ENCODE measurements at places on chromosomes 11 and 22. TPM values are rescaled to one million over a fixed set of nuclear protein-coding genes. Genes with fewer than 3 reads are reported as not detected.

HTR3B gene
- not detected for total RNA-seq

OR5J2 gene
- not detected for total RNA-seq

ACR gene
- total RNA-seq, result not detected

PUS3 gene
- total RNA-seq, result 15.9 TPM

SAA4 gene
- 1.5 TPM for total RNA-seq

BUD13 gene
- 15.9 TPM for total RNA-seq

EIF3M gene
- total RNA-seq, result 431 TPM

FIBIN gene
- 143 TPM for total RNA-seq

CCDC88B gene
- 8.2 TPM for total RNA-seq

- no peak for ATAC-seq
Observed at GRCh38 chr11:113683481-113684046, 22.5 kb downstream of the TMPRSS5 start.

- ATAC-seq, result peak; percentile 87
Observed at GRCh38 chr22:27420817-27421361, 380.7 kb downstream of the MN1 start.

- no peak for ATAC-seq
Observed at GRCh38 chr11:74320538-74320937, 9.1 kb upstream of the P4HA3 start.

DNA sequence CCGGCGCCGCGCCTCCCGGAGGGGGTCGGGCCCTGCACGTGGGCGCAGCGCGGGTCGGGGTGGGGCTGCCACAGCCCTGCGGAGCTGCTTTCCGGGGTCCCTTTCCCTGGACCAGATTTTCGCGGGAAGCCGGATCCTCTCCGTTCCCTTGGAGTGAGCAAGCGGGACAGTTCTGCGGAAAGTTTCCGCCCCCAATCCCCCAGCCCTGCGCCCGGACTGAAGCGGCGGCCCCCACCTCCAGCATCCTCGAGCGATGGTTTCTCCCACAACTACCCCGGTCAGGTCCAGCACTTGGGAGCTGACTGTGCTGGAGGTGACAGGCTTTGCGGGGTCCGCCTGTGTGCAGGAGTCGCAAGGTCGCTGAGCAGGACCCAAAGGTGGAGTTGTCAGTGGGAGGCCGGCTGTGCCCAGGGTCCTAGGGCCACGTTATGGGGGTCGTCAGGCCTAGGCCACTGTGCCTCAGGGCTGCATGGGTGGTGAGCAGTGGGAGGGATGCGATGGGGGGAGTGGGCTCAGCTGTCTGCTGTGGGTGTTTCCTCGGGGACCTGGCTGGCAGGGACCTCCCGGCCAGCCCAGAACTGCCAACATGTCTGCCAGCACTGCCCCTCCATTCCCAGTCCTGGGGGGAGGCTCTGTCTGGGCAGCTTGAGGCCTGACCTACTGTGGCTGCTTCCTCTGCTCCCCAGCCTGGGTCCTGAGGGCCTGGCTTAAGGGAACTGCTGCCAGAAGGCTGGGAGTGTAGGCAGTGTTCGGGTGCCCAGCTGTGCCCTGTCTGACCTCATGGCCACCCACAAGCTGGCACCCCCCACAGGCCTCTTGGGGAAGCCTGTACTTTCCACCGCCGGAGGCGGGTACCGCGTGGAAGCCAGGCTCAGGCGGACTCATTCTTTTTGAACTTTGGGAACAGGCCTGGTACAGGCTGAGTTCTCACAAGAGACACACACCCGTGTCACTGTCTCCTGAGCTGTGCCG is 726 bp downstream of the ST3GAL4 start:
- ATAC-seq, result peak; percentile 1

- ATAC-seq, result peak; percentile 75
Observed at GRCh38 chr22:45271667-45272201, 13.0 kb upstream of the UPK3A start.

DNA sequence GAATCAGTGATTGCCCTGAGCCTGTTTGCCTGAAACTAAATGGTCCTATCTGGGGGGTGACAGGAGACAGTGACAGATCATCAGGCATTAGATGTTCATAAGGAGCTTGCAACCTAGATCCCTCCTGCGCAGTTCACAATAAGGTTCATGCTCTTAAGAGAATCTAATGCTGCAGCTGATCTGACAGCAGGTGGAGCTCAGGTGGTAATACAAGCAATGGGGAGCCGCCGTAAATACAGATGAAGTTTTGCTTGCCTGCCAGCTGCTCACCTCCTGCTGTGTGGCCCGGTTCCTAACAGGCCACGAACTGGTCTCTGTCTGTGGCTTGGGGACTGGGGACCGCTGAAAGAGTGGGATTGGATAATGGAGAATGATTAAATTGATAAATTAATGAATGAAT is 14.0 kb downstream of the NOX4 start:
- no peak for ATAC-seq

- ATAC-seq, result no peak
Observed at GRCh38 chr11:115104851-115105453, 399.3 kb downstream of the CADM1 start.

DNA sequence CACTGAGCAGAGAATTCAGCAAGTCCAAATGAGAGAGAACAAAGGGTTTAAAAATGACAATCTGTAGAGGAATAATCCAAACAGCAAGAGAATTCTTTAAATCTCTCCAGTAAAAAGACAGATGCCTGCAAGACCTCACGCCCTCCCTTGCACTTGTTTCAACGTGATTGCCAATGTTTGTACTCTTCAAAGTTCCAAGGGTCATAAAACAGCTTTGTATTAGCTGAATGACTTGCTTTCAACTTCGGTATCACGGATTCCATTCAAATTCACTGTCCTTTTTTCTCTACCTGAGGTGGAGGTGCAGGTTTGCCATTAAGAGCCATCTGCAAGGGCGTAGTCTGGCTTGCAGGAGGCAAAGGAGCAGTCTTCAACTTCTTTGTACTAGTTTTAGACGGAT is 41.1 kb upstream of the CHRNA10 start:
- ATAC-seq, result no peak

DNA sequence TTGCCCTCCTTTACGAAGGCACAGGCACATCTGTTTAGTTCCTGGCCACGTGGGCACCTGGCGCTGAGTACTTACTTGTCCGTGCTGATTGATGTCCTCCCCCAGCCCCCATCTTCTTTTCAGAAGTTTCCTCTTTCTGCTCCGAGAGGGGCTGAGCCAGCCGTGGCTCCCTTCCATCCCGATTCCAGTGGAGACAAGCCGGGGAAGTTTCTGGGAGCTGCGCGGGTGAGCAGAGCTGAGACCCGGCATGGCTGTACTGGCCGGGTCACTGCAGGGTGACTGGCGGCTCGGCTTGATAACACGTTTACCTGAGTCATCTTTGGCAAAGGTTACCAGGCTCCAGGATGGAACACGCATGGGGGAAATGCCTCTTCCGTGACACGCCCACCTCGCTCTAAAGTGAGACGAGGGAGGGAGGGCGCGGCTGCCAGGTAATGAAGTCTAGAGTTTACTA is 45.4 kb upstream of the ATXN10 start:
- no peak for ATAC-seq

DNA sequence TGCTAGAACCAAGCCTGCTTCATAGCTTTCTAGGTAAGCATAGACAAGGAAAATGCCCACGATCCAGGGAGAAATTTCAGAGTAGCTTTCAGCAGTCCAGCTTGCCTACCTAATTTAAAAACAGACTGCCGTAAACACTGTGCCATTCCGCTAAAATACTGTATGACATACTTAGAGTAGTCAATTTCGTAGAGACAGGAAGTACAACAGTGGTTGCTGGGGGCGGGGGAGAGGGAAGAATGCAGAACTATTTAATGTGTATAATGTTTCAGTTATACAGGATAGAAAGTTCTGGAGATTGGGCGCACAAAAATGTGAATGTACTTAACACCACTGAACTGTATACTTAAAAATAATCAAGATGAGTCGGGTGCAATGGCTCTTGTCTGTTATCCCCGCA is 56.7 kb downstream of the C11orf58 start:
- ATAC-seq, result no peak

- no peak for ATAC-seq
Observed at GRCh38 chr22:24697172-24697571, 77.3 kb downstream of the PIWIL3 start.

DNA sequence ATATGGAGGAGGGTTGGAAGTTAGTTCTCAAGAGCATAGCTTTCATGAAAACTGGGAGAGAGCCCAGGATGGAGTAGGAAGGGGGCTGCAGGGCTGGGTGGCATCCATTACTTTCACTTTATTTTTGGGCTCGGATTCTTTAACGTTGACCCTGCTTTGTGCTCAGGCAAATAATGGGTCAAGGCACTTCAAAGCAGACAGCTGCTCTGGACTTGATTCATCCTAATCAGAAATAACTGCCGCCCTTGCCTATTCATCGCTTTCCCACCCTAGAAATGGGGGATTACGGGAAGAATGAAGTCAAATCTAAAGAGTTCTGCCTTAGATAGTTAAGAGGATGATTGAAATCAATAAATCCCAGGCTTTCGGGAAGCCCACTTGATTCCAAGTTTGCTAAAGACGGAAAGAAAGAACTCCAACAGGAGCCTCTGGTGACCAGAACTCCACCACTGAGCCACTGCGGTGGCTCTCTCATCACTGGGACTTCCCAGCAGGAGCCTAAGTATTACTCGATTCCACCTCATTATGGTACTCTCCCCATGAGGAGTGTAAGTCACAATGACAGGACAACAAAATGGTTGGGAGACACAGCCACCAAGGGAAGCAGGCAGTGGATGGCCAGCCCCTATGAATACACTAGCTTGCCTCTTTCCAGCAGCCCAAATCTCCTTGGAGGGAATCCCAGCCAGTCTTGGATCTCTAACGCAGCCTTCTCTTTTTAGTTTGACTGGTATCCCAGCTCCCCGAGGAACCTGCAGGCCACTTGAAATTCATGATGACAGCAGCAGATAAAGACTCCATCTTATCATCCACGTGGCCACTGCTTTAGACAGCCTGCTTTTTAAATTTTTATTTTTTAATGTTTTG is 815.5 kb downstream of the NTM start:
- no peak for ATAC-seq

GRCh38 chr11:69828971-69829344 is 9.7 kb upstream of the FGF3 start:
- no peak for ATAC-seq

DNA sequence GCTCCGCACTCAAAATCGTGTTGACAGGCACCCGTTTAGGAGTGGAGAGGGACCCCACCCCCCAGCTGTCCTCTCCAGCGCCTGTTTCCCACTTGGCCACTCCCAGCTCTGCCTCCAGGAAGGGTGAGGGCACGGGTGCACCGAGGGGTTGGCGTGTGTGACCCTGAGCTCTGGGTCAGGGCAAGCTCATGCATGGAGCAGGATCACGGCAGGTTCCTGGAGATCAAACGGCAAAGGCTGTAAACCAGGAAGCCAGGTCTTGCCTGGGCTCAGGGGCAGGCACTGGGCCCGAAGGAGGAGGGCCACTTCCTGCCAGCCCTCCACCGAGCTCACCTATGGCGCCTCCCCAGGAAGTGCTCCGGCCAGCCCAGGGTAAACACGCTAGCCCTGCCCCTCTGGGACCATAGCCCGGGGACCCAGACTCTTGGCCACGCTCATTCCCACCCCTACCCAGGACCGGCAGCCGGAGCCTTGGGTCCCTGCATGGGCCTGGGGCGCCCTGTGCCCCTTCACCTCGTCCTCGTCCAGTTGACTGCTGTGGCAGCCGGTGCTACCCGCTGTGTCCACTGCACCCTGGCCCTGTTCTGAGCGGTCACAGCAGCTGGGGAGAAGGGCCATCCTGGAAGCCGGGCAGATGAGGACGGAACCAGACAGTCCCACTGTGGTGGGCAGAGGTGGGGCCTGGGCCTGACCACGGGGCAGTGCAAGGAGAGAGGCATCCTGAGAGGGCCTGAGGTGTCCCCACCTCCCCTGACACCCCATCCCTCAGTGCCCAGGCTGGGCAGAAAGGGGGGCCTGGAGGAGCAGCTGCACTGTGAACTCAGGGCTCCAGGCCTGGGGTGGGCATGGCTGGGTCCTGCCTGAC is 1.0 kb upstream of the EPS8L2 start:
- ATAC-seq, result no peak

DNA sequence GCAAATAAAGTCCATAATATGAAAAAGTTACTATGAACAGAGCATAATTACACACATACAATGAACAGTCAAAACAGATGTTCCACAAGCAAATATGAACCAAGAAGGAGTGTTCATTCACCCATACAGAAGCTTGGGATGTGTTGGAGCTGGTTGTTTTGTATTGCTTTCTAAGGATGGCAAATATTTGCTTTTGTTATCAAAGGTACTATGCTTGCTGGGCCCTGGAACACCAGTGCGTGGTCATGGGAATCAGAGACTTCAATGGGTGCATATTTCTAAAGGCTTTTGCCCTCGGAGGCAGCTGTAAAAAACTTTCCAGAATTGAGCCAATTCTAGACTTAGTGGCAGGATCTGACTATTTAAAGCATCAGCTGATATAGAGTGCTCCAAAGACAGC is 85.1 kb downstream of the BARX2 start:
- no peak for ATAC-seq

- ATAC-seq, result no peak
Observed at GRCh38 chr11:132734217-132734616, 798.1 kb downstream of the OPCML start.

GRCh38 chr11:69550846-69551245 is 69.4 kb downstream of the LINC01488 start:
- no peak for ATAC-seq

- no peak for ATAC-seq
Observed at GRCh38 chr11:44854741-44855492, 95.8 kb downstream of the TP53I11 start.

DNA sequence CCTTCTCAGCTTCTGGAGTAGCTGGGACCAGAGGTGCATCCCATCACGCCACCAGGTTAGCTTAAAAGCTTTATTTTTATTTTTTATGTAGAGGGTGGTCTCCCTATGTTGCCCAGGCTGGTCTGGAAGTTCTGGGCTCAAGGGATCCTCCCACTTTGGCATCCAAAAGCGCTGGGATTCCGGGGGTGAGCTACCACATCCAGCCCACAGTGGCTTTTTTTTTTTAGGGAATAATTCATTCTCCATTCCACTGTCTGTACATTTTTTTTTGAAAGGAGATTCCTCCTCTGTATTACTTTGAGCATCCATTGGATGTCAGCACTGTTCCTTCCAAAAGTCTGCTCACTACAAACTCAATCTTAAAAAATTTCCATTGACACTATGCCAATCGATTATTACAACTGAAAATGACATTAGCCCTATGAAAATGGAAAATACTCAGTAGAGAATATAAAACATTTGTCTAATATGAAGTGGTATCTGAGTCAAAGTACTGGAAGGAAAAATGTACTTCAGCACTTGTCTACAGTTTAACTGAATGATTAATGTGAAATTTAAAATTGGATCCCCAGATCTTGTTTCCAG is 1.3 kb upstream of the LPXN start:
- no peak for ATAC-seq

DNA sequence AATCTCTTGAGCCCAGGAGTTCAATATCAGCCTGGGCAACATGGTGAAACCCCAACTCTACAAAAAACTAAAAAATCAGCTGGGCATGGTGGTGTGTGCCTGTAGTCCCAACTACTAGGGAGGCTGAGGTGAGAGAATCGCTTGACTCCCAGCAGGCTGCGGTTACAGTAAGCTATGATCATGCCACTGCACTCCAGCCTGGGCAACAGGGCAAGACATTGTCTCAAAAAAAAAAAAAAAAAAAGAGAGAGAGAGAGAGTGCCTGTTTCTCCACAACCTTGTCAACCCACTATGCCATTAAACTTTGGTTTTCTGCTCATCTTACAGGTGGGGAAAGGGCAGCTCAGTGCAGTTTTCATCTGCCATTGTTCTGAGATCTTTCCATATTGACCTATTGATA is 5.1 kb downstream of the FOLR3 start:
- ATAC-seq, result no peak

Data from gastroesophageal sphincter (tissue), 4 donors.